ENCODE measurements at places on chromosomes 6 and 20. TPM values are rescaled to one million over a fixed set of nuclear protein-coding genes. Genes with fewer than 3 reads are reported as not detected.

DNA sequence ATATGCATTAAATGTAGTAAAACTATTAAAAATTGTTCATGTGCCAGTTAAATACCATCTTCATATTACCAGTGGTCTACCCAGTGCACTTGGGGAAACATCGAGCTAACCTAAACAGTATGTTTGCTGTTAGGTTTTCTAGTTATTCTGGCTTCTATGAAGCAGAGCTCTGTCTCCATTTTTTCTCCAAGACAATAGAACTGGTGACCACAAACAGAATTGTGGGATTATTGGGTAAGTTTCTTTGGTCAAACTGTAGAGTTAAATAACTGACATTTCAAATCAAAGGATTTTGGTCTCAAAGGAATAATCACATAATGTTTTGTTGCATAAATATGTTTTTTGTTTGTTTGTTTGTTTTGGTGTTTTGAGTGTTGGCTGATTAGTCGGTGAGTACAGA lies 40.5 kb upstream of the EDN3 start:
- DNase-seq: no peak

DNA sequence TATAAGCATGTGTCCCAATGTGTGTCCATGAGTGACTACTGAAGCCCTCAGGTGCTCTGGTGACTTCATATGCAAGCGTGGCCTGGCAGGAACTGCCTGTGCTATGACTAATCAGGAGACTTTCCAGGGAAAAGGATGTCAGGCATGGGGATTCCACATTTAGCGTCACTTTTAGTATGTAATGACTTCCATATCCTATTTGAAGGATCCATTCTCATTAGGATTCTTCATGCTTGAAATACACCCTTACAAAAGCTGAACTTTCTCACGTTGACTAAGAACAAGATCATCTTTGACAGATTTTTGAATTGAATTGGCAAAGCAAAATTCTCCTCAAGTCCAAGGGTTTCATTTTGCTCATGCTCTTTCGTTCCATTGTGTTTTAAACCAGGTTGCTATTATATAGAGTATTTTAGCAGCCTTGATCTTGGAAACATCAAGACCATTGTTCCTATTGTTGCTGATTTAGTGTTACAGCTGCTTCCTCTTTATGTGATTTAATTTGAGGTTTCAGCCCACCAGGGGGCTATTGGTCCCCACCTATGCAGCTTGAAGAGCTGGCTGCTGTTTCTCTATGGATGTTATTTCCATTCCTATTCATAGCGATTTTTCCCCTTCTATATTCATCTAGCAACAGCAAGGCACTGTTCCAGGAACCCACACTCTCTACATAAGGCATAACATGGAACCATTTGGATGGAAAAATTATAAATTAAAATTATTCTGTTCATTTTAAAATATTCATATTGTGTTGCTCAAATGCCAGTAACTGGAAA lies 418.6 kb downstream of the CDKAL1 start:
- DNase-seq: peak; percentile 24

The EMILIN3 gene
- total RNA-seq: 0.24 TPM

The SLC16A10 gene
- 5.9 TPM for total RNA-seq

The SFTA2 gene
- total RNA-seq: not detected

The LRRN4 gene
- total RNA-seq: not detected

The FLRT3 gene
- total RNA-seq: 1.0 TPM

DNA sequence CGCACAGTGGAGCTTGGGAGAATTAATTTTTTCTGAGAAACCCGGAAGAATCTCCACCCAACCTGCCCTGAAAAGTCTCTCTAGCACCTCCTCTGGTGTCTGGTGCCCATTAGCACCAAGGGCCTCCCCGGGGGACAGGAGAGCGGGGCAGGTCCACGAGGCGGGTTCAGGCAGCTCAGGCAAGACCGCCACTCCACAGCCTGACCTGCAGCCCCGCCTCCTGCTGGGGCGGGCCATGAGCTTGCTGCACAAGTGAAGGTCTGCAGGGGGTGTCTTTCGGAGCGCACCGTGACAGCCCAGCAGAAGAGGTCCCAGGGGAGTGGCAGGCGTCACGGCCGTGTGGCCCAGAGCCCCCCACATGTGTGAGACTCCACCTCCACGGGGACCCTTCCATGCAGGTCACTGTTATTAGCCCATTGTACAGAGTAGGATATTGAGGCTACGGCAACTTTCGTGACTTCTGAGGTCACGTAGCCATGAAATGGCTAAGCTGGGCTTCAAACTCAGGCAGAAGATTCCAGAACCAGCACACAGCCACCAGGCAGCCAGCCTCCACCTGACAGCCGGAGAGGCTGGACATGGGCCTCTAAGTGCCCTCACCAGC lies 63.9 kb upstream of the SLCO4A1 start:
- peak; percentile 42 for DNase-seq

The HCRTR2 gene
- not detected for total RNA-seq

The EDN1 gene
- not detected for total RNA-seq

The ZFP57 gene
- not detected for total RNA-seq

The NTSR1 gene
- total RNA-seq: not detected

The HEY2 gene
- 8.5 TPM for total RNA-seq

DNA sequence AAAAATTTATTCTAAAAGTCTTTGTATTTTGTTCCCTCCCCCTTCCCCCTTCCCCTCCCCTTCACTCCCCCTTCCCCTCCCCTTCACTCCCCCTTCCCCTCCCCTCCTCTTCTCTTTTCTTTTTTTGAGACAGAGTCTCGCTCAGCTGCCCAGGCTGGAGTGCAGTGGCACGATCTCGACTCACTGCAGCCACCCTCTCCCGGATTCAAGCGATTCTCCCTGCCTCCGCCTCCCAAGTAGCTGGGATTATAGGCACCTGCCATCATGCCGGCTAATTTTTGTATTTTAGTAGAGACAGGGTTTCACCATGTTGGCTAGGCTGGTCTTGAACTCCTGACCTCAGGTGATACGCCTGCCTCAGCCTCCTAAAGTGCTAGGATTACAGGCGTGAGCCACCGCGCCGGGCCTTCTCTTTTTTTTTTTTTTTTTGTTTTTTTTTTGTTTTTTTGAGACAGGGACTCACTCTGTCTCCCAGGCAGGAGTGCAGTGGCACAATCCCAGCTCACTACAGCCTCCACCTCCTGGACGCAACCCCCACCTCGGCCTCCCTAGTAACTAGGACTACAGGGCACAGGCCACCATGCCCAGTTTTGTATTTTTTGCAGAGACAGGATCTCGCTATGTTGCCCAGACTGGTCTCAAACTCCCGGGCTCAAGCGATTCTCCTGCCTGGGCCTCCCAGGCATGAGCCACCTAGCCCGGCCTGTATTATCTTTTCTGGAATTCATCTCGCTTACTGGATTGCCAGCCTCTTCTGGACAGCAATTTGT lies 1.1 kb upstream of the AFG1L start:
- DNase-seq: no peak

DNA sequence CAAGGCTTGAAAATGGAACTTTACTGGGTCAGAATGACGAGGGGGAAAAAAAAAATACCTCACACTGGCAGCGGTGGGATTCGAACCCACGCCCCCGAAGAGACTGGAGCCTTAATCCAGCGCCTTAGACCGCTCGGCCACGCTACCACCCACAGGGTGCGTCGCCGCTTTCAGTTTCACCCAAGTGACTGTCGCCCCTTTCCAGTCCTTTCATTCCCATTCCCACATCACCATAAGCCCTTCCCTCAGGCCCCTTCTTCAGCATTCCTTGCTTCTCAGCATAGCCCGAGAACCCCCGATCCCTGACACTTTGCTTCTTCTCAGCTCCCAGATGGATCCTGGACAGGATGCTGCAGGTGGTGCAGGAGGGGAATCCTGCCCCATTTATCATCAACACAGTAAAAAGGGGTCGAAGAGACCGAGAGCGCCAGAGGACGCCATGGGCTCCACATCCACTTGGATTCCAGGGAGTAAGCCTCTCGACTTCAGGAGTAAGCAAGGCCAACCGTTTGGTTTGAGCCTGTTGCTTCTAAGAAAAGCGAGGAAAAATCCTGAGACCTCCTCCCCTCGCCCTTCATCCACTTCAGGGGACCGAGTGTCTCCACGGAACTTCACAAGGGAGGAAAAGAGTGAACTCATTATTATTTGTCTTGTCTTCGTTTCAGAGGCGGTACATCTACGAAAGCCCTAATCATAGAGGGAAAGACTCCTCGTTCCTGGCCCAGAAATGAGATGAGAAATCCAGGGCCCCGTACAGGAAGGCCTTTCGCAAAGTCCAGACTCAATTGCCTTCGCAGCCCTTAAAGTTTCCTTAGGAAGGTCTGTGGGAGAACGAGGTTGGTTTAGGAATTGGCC lies 20.0 kb upstream of the TRIM27 start:
- DNase-seq: peak; percentile 83

The CCM2L gene
- total RNA-seq: 0.08 TPM

The AK9 gene
- 3.2 TPM for total RNA-seq

The KPNA5 gene
- total RNA-seq: 8.6 TPM

Data from SK-MEL-5 (cell line).